Motor neuron (in vitro differentiated cells): ENCODE measurements at places on chromosomes 13 and 19. TPM values are rescaled to one million over a fixed set of nuclear protein-coding genes. Genes with fewer than 3 reads are reported as not detected.

The KCNK6 gene
- total RNA-seq, result 0.38 and 1.0 TPM in 2 replicates

The CGB8 gene
- total RNA-seq, result 0.38 TPM in 1 of 2 replicates, not detected in the other

The VWA8 gene
- total RNA-seq, result 12.3 and 17.2 TPM in 2 replicates

The CEACAM8 gene
- 1.0 and 1.3 TPM in 2 replicates for total RNA-seq

The RYR1 gene
- 3.8 and 5.6 TPM in 2 replicates for total RNA-seq

The ZFP28 gene
- total RNA-seq, result 0.49 and 0.59 TPM in 2 replicates

The VPS36 gene
- 22.3 and 27.4 TPM in 2 replicates for total RNA-seq

The NANOS3 gene
- 3.0 and 3.3 TPM in 2 replicates for total RNA-seq

The ZNF578 gene
- total RNA-seq, result 0.05 and 0.41 TPM in 2 replicates

The PDX1 gene
- total RNA-seq, result 0.10 and 0.16 TPM in 2 replicates

The KL gene
- 0.36 and 0.39 TPM in 2 replicates for total RNA-seq

The APOC4 gene
- total RNA-seq, result not detected in 2 replicates

The S1PR2 gene
- 2.0 and 2.1 TPM in 2 replicates for total RNA-seq

The TSHZ3 gene
- 15.4 and 22.2 TPM in 2 replicates for total RNA-seq

The CEACAM7 gene
- not detected in 2 replicates for total RNA-seq

The ETFB gene
- 91.2 and 119 TPM in 2 replicates for total RNA-seq

The ADAT3 gene
- total RNA-seq, result 0.37 and 0.50 TPM in 2 replicates
